ENCODE measurements at places on chromosomes 3 and 15.

DNA sequence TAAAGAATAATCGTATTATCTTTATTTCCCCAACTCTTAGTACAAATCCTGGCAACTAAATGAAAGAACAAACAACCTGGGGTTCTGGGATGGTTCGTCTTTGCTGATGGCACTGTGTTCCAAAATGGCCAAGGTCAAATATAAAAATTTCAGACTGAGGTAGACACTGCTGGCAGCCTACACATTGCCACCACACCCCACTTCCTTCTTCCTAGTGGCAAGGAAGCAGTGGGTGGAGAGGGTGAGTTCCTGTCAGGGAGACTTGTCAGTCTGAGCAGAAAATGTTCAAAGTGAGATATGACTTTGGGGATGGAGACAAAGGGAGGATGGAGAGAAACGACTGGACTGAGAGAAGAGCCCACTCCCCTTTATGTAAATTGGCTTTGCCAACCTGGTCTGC lies 69.6 kb downstream of the LMCD1 start:
- DNase-seq: no peak

DNA sequence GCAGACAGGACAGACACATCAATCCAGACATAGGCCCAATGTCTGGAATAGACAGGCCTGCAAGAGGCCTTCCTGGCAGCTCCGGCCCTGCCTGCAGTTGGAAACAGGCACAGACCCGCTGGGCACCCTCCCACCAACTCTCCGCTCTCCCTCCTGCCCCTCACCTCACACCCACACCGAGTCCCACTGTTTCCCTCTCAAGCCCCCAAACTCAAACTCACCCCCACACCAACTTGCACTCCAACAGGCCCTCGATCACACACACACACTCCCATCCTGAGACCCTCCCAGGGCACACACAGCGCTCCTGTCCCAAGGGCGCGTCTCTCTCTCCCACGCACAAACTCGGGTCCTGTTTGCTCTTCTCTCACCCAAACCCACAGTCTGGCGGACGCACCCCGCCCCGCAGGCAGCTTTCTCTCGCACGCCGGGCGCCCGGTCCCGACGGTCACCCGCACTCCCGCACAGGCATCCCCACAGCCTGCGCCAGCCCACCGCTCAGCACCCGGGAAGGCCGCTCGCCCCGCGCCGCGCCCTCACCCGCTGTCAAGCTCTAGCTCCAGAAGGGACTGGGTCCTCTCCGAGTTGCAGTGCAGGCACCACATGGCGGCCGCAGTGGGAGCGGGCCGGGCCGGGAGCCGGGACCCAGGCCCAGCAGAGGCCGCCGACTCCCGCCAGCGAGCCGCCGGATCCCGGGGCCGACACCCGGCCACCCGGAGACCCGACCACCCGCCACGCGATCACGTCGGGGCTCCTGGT lies 106.2 kb downstream of the IQSEC1 start:
- DNase-seq: no peak

GRCh38 chr3:19467761-19468160 lies 319.5 kb downstream of the KCNH8 start:
- DNase-seq: no peak

- DNase-seq: no peak
Measured at GRCh38 chr3:171976526-171976925, 62.9 kb upstream of the FNDC3B start.

DNA sequence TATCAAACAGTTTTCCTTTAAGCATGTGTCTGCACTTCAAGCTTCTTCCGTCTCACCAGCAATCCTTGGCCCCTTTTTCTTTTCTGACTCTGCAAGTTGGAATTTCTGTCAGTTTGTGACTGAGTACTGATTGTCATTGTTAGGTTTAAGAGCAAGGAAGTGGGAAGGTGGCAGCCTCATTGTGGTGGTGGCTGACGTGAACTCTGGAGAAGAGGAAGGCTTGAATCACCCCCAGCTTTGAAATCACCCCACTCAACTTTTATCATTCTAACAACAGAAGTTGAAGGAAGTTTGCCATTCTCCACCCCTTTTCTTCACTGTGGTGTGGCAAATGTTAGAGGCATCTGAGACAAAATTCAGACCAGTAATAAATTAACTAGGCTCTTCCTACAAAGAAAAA lies 231.6 kb upstream of the AGTR1 start:
- no peak for DNase-seq
